CD14-positive monocyte (primary cell): ENCODE measurements at places on chromosomes 6 and 20.
A peak's percentile ranks its signal among the peaks of the same experiment; 100 is the strongest.

DNA sequence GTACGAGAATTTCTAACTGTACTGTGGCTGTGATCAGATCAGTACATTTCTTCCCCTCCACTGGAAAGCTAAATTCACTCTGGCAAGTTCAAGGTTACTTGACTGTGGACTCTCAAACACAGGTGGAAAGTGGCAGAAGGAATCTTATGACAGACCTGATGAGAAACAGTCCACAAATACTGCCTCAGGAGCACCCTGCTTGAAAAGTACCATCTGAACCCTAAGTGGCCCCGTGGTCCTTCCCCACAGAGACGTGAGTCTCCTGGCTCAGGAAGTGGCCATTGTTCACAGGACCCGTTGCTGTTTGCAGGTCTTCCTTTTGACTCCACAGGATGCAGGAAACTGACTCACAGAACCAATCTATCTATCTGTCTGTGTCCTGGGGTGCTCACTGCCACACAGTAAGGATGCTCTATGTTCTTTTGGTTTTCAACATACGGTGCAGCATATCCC lies 47.5 kb upstream of the NHSL1 start:
- no peak for DNase-seq

- DNase-seq = no peak
Observed at GRCh38 chr20:48163505-48163904, 378.2 kb upstream of the SULF2 start.

DNA sequence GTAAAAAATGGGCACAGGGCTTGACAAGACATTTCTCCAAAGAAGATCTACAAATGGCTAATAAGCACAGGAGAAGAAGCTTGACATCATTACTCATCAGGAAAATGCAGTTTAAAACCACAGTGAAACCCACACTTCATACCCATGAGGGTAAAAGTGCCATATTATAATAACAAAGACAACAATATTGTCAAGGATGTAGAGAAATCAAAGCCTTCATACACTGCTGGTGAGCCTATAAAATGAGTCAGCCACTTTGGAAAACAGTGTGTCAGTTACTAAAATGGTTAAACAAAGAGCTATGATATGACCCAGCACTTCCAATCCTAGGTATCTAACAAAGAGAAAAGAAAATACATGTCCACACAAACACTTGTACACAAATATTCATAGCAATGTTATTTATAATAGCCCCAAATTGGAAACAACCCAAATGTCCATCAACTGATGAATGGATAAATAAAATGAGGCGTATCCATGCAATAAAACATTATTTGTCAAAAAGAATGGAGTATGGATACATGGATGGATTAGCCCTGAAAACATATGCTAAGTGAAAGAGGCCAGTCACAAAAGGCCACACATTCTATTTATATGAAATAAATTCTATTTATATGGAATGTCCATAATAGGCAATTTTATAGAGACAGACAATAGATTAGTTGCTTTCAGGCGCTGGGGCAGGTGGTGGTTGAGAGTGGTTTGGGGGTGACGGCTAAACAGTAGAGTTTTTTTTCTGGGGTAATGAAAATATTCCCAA lies 11.5 kb upstream of the IL20RA start:
- no peak for DNase-seq

- DNase-seq = no peak
Observed at GRCh38 chr6:89495961-89496535, 63.1 kb downstream of the ANKRD6 start.

DNA sequence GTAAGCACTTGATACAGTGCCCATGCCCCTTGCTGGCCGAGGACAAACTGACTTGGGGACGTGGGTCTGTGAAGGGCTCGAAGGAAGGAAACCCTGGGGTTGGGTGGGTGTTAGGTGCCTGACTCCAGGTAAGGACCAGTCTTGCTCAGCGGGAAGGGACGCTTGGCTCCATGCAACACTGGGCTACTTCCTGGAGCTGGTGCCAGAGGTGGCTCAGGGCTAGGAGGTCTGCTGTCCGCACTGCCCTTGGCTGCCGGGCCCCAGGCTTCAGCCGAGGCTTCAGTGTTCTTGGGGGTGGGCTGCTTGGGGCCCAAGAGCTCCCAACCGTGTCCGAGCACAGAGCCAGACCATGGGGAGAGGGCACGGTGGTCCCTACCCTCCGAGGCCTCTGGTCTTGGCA lies 5.3 kb downstream of the GATA5 start:
- DNase-seq = no peak

DNA sequence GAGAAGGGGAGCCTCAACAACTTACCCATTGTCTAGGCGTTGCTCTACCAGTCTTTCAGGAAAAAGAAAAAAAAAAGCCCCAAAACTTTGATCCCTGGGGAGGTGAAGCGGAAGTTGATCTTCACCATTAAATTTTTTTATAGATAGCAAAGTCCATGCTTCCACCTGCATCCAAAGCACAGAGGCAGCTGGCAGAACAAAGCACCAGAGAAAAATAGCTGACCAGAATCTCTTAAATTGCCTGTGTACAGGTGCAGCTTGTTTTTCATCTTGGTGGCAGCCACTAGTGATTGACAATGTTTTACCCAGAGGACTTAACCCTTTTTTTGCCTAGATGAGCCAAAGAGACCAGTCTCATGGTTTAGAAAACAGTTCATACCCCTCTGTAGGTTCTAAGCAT lies 86.0 kb downstream of the MYB start:
- DNase-seq = no peak

- no peak for DNase-seq
Observed at GRCh38 chr6:153966001-153966400, 73.0 kb upstream of the OPRM1 start.

- DNase-seq = no peak
Observed at GRCh38 chr6:158516098-158516497, 43.8 kb upstream of the TMEM181 start.

DNA sequence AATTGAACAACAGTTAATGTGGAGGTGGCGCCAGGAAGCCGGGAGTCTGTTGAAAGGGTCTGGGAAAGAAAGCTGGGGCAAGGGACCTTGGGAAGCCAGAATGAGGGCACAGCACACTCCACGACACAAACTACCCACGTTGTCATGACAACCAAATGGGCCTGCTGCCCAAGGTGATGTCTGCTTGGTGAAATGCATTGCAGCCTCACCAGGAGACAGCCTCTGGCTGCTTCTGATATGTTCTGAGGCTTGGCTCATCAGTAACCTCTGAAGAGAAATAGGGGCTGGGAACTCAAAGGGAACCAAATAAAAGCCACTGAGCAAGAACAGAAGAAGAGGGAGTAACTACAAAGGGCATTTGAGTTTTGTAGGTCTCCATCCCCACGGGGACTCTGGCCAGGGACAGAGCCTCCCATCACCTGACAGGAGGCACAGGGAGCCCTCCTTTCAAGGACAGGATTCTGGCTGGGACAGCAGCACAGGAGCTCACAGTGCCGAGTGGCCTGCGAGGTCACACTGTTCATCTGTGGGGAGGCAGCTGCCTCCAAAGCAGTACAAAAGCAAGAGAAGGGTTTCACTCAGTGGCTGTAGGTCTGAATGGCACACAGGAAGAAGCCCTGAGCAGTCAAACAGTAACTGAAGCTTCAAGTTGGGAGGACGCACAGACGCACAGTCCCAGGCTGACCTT lies 44.6 kb upstream of the KCNK16 start:
- no peak for DNase-seq

DNA sequence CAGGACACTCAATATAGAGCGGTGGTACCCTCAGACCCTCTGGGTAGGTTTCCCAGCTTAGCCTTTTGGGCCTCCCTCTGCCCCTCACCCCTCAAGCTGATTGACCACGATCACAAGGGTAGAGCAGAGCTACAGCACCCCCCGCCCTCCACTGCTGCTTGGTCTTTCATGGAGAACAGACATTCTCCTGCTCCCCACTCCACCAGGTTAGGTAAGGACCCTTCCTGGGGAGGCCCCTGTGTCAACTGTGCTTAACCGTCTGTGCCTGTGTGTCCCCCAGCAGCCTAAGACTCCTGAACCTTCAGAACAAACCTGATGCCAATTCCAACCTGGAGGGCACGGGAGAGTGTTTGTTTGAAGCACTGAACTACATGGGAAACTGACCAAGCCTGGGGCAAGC lies 11.8 kb downstream of the MYH7B start:
- no peak for DNase-seq

DNA sequence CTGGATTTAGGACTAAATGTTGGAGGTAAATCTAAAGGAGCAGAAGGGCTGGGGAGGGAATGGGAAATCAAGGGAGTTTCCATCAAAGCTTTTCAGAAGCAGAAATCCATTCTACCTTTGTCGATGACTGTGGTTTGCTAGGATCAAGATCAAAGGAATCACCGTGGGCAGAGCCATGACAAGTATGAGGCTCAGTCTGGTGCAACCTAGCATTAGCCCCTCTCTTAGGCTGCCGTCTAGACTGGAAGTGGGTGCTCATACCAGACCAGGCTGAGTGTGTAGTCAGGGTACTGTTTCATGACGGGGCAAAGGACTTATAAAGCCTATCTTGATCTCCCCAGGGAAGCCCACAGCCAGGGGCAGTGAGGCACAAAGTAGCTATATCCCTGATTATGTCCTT lies 120.5 kb downstream of the BMP2 start:
- DNase-seq = no peak

- no peak for DNase-seq
Observed at GRCh38 chr6:139588734-139589593, 214.5 kb upstream of the CITED2 start.

DNA sequence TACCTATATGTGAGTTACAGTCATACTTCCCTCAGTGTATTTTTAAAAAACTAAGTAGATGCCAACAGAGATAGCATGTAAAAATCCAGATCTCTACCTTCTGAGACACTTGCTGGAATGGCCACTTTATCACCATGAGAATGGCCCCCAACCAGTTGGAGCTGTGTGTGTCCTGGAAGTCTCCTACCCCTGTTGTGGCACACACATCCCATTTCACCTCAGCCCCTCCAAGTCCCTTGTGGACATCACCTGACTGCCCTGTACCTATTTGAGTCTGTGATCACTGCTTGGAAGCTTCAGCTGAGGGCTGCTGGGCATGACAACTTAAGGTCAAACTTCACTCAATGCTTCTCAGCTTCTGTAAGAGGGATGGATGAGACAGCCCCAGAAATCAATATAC lies 24.1 kb downstream of the MOCS1 start:
- no peak for DNase-seq

DNA sequence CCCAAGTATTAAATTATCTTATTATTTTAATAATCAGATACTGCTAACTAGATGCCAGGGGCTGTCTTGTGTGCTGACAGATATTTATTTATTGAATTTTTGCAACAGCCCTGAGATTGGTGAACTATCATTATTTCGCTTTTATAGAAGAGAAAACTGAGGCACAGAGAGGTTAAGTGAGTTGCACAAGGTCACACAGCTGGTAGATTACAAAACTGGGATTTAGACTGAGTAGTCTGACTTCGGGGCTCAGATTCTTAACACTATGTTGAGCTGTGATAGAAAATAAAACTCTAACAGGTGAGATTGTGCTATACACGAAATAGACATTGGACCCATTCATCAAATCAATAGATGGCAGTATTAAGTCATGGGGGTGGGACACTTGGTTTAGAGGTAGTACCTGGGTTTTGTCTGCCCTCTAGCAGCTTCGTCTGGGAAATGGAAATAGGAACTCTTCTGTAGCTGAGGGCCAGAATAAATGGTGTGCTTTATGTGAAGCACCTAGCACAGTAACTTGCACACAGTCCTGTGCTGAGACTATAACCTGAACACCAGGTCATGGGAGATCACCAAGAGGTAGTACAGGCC lies 113.4 kb downstream of the B3GAT2 start:
- no peak for DNase-seq

DNA sequence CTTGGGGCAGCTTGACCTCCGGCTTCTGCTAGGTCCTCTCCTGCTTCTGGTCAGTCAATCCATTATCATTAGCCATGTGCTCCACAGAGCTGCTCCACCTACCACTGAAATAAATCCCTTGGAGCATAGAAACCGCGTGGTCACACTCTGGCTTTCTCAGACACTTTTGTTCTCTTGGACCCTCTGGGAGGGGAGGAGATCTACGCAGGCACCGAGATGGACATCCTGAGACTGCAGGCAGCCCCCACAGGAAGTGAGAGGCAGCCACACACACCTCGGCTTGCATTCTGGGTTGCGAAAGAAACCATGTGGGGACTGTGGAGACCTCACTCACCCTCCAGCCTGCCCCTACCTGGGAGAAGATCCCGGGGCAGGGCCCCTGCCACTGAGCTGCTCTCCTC lies 79.5 kb downstream of the FYN start:
- no peak for DNase-seq

DNA sequence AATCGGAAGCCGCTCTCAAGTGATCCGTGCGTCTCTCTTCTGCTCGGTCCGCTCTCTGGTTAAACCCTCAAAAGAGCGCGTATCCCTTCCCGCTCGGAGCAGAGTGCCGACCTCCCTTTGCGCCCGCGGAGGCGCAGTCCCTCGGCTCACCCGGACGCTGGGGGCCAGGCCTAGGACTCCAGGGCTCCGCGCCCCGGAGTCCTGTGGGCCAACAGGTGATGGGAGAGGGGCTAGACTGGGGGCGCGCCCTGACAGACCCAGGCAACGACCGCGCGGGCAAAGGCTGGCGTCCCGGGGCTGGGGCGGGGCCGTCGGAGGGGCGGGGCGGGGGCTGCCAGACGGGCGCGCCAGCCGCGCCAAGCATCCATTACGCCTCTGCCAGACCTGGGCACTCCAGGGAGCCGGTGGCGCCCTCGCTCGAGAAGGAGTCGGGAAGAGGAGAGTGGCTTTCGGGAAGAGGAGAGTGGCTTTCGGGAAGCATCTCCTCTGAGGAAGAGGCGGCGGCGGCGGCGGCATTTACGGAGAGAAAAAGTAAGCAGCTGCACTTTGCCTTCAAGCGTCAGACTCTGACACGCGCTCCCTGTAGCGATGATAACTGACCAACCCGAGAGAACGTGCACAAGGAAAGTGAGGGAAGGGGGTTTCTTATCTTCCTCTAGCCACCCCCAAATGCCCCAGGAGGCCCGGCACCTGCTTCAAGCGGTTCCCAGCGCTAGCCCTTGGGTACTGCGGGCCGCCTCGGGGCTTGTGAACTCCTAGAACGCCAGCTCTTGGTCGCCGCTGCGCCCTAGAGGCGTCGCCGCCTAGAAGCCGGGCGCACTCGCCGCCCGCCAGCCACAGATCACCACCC lies 2.6 kb downstream of the EPHA7 start:
- no peak for DNase-seq

DNA sequence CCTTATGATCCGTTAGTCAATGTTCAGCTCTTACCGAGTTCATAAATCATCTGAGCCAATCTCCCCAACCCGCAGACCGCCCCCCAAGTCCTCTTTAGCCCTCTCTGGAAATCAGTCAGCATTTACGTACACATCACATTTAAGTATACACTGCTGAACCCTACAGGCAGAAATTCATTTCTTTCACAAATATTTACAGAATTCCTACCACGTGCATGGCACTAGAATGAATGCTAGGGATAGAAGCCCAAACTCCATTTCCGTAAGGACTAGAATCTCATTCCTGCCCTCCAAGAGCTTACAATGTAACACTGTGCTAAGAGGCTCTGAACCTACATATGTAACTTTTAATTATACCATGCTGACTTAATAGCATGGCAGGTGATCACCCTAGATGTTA lies 1.8 kb downstream of the OSER1 start:
- DNase-seq = no peak

- peak; percentile 97 for DNase-seq
Observed at GRCh38 chr20:8399947-8400346, 267.9 kb downstream of the PLCB1 start.

DNA sequence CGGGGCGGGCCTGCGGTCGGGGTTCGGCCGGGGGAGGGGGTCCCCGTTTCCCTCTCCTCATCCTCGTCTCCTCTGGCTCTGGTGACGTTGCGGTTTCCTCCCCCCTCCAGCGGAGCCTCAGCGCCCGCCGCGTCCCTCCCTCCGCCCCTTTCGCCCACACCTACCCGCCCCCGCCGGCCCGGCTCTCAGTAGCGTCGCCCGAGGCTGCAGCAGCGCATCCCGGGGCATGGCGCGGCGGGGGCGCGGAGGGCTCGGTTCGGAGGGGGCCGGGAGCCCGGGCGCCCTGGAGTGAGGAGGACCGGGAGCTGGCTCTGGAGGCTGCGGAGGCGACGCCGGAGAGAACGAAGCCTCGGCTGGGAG lies at the start of gene DSE:
Gene DSE (plus strand): TSS at position 188 of the 360 bp plus-strand sequence. CDS start 28,304 bp downstream, outside the sequence.
- peak; percentile 78 for DNase-seq
